ENCODE measurements at places on chromosomes 5 and 9.

DNA sequence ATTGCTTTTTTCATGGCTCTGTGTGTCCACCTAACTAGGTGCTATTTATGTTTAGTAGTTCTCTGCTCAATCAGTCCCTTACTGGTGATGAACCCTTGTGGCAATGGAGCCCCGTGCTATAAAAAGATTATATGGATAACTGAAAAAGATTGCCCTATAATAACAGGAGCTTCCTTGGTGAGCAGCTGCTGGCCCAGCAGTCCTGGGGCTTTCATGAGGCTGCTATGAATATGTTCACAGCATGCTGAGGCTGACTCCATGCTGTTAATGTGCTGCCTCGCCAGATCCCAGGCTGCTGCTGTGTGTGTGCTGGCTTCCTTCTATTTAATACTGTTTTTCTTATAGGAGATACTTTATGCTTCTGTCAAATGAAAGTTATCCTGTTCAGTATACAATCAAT is 357.5 kb downstream of the TAF11L14 start:
- no peak for DNase-seq

DNA sequence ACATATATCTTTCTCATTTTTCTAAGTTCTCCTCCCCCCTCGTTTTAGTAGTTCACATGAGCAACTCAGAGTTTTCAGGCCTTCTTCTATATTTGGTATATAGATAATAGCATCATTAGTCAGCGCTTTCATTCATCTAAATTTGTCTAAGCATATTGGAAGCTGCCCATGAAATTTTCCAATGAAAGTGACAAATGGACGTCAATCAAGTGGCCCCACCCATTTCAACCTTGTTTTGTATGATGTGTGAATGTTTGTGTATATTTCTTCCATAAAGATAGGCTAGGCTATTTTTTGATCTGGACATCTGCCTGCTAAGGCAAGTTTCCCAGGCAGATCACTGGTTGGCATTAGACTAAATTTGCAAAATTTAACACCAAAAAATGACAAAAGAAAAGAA is 104.0 kb upstream of the SSBP2 start:
- DNase-seq: no peak

- DNase-seq: no peak
Measured at GRCh38 chr5:126171916-126172315, 251.3 kb upstream of the GRAMD2B start.

GRCh38 chr5:159031513-159031912 is 68.2 kb downstream of the EBF1 start:
- no peak for DNase-seq

DNA sequence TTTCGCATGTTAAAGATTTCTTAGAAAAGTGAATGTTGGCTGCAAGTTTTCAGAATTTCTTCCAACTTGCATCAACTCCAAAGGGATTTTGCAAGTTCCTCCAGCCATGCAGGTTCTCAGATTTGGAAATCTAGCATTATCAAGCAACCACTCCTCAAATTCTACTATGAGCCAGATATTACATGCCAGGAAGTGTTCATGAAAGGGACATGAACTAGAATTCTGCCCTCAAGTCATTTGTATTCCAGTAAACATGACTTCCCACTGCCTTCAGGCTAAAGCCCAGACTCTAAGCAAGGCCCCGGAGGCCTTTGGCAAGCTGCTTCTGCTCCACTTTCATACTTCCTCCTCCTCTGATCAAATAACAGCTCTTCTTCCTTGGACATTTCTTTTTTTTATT is 111.3 kb upstream of the PAPPA start:
- no peak for DNase-seq

DNA sequence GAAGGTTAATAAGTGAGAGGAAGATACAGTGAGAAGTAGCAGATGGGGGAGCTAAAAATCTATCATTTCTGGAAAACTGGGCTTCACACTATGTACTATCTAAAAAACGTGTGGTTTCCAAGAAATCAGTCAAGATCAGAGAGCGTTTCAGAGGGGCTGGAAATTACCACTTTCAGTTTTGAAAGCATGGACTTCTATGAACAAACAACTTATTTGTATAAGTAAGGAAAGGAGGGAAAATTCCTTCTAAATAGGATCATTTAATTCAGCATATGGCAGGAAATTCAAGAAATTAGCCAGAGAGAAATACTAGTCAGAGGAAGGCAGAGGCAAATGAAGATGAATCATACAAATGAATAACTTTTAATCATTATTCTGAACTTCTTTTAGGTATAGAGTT is 11.3 kb downstream of the TNC start:
- no peak for DNase-seq
